ENCODE measurements at places on chromosomes 13 and 19.

- DNase-seq: no peak
Observed at GRCh38 chr19:13574933-13575332, 68.7 kb upstream of the CACNA1A start.

DNA sequence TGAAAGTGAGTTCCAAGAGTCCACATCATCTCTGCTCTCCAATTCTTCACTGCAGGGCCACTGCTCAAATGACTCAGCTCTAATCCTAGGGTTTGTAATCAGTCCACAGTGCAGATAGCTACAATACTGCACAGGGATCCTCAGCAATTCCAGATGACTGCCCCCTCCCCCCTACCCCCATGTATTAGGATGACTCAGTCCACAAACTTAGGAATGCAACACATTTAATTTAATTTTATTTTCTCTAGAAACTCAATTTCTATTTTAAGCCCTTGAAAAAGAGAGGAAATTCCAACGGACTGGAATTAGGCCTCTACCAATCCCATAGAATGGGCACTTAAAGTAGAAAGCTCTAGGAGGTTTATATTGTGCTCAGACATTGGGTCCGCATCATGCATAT is 173.8 kb upstream of the SOX21 start:
- DNase-seq: no peak

DNA sequence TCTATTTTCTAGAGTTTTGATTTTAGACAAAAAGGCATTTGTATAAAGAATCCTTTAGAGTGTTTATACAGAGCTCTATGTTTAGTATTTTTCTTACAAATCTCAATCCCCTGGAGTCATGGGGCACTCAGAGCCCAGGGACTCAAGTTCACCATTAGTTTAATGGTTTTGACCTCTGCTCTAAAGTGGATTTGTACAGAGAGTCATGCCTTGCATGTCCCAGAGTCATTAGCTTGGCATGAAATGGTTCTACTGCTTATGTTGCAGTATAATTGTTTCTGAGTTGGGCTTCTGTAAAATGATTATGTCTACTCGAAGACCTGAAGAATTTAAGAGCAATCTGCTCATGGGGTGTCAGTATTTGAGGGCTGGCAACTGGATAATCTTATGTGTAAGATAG is 406.2 kb downstream of the DLEU7 start:
- no peak for DNase-seq

GRCh38 chr13:97328222-97328790 is 105.7 kb upstream of the RAP2A start:
- no peak for DNase-seq

DNA sequence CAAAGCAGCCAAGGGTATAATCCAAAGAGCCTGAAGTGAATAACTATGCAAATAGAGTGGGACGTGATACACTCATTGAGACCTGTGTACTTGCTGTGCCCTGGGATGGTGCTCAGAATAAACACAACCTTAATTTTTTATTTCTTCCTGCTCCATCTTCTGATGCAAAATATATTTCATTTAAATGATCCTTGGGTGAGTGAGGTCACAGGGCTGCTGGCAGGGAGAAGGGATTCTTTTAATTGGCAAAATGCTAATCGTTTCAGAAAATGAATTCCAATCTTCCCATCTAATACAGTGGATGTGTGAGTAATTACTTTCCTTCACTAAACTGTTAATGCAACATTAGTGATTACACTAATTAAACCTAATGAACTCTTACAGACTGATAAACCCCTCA is 63.5 kb downstream of the SIAH3 start:
- no peak for DNase-seq

GRCh38 chr19:18491995-18492953 is 29.6 kb downstream of the ELL start:
- DNase-seq: no peak

- peak; percentile 34 for DNase-seq
Observed at GRCh38 chr13:77325371-77325980, 1.4 kb downstream of the MYCBP2 start.

- DNase-seq: no peak
Observed at GRCh38 chr13:85825454-85825853, 26.2 kb upstream of the SLITRK6 start.

DNA sequence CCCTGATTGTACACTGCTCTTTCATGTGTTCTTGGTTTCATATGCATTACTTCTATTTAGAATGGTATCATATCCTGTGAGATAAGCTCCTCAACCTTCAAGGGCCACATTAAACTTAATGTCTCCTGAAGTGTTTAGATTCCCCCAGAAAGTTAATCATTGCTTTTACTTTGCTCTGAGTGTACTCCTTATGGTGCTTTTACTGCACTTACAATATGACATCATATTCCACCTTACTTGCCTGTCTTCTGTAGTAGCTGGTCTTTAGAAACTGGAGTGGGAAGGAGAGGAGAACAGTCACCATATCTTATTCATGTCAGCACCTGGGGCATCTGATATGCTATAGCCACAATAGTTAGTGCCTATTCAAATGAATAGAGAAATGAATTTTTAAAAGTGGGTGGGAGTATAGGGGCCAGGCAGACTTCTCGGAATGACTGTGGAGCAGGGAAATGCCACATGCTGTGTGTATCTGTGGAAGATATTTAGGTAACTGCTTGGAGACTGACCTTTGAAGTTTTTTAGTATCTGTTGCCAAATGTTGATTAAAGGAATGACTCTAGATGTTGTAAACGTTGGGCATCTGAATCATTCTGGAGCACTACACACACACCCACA is 40.2 kb downstream of the SLAIN1 start:
- DNase-seq: peak; percentile 9

- DNase-seq: no peak
Observed at GRCh38 chr13:89748716-89749115, 1598.8 kb upstream of the MIR17HG start.

DNA sequence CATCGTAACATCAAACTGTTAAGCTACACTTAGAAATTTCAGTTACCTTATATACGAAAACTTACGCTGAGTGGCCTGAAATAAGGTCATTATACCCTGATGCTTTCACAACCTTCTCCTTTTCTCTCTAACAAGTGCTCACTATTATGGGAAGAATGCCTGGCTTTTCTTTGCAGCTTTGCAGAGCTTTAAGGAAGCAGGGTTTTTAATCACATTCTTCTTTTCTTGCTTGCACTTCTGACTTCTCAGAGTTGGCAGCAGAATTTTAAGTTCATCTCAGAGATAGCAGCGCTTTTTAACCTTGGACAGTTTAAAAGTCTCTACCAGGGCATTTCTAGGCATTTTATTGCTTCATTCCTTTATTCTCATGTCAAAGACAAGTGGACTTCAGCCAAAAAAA is 285.1 kb downstream of the SPRY2 start:
- DNase-seq: no peak

DNA sequence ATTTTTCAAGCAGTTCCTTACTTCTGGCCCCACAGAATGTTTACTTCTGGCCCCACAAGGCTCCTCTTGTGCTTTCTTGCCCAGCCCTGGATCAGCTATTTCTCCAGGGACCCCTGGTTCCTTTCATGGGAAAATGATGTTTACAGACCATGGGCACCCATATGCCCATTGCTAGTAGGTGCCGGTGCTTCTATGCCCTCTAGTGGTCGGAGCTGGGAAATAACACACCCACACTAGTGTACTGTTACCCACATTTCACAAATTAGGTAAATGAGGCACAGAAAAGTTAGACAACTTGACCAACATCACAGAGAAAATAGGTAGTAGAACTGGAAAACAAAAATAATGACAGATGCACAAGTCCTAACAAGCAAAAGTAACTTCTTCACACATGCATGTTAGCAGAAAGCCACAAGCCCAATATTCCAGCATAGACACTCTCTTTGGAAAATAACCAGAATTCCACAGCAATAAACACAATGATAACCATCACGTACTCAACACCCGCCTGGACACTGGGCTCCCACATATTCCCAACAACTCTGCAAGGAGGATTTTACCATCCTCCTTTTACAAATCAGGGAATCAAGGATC is 1.3 kb upstream of the CEACAM6 start:
- DNase-seq: peak; percentile 72

- DNase-seq: peak; percentile 29
Observed at GRCh38 chr19:54653181-54653809, 9.5 kb upstream of the LILRB4 start.

DNA sequence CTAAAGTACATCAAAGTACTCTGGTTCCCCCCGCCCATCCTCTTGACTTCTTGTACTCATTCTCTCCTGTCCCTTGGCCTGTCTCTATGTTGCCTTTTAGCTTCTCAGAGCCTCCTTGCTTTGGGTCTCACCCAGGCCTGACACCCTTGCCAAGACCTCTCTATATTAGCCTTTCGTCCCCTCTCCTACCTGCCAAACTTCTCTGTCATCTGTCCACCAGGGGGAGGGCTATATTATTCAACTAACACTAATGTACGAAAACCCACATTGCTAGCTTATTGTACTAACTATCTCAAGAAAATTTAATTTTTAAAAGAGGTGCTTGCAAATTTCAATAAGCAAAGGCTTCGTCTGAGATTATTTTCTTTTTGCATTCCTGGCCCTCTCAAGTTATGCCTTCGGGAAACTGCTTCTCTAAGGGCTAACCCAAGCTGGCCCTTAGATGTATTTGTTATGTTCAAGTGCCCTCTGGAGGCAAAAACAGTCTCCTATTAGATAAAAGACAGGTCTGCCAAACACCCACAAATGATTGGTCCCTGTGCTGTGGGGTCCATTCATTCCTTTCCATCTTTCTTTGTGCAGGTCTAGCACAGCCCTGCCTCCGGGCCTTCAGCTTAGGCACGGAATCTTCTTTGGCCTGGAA is 6.3 kb upstream of the MRPS31 start:
- DNase-seq: peak; percentile 70

GRCh38 chr13:101454767-101455166 is 2.3 kb downstream of the ITGBL1 start:
- DNase-seq: no peak

DNA sequence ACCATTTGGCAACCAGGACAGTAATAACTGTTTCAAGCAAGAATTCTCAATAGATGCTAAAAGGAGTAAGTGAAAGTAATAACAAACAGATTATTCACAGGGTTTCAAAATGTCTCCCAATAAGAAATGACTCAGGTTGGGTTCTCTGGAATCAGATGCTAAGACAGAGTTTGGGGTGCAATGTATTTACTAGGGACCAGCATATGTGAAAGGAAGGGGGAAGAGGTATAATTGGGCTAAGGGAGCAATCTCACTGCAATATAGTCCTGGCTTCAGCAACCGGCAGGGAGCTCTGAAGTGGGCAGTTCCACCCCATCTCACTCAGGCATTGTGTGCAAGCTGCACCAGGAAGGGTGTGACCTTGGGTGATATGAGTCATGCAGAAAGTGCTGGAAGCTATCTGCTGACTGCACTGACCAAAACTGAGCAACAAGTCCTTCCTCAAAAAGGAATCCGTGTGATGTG is 23.4 kb downstream of the ZDHHC20 start:
- peak; percentile 64 for DNase-seq

- DNase-seq: peak; percentile 32
Observed at GRCh38 chr19:41309180-41310032, 566 bp upstream of the CCDC97 start.

DNA sequence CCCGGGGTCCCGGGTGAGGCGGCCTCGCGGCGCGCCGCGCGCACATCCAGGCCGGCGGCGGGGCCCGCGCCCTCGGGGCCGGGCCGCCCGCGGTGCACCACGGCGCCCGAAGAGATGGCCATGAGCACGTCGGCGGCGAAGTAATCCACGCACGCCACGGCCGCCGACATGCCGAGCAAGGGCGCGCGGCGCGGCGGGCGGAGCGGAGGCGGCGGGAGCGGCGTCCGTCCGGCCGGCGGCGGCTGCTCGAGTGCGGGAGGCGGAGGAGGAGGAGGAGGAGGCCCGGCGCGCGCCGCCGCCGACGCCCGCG is at the start of gene KLF16:
Gene KLF16 (minus strand): TSS at position 252 of the 310 bp plus-strand sequence. CDS start 82 bp downstream, at position 170.
- no peak for DNase-seq

GRCh38 chr13:25738342-25739196 is 313.2 kb downstream of the SHISA2 start:
- DNase-seq: no peak

DNA sequence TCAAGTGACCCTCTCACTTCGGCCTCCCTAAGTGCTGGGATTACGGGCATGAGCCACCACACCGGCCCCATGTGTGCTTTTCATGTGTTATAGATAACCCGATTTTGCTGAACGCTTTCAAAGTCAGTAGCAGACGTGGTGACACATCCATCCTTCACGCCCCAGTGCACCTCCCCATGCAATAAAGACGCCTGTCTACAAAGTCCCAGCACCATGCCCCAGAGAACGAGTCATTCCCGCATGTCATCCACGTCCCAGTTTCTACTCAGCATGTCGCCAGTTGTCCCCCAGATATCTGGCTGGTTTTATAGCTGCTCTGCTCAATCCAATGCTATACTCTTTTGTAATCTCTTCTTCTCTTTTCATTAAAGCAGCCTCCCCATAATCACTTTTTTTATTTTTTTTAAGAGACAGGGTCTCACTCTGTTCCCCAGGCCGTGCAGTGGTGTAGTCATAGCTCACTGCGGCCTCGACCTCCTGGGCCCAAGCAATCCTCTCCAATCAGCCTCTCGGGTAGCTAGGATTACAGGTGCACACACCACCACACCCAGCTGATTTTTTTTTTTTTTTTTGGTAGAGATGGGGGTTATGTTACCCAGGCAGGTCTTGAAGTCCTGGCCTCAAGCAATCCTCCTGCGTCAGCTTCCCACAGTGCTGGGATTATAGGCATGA is 42.5 kb downstream of the DNM2 start:
- peak; percentile 37 for DNase-seq

DNA sequence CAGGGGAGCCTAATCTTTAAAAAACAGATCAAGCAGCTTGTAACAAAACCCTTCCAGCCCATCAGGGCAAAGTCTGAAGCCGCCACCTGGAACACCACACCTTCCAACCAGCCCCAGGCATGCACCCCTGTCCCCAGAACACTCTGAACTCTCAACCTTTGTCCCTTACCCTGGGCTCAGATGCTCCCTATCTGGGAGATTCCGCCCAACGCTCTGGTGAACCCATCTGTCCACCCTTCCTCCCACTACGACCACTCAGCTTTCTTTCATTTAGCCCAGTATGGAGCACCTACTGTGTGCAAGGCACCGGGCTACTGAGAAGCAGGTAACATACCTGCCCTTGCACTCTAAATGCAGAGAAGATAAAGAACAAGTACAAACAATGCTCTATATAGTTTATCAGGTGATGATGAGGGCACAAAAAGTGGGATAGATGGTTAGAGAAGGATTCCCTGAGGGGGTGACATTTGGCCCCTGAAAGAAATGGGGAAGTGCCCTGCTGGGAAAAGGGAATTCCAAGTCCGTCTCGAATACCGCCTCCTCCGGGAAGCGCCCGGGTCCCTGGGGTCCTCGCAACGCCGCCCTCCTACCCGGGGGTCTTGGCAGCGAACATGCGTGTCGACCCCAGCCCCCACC is 629 bp downstream of the PEPD start:
- no peak for DNase-seq

DNA sequence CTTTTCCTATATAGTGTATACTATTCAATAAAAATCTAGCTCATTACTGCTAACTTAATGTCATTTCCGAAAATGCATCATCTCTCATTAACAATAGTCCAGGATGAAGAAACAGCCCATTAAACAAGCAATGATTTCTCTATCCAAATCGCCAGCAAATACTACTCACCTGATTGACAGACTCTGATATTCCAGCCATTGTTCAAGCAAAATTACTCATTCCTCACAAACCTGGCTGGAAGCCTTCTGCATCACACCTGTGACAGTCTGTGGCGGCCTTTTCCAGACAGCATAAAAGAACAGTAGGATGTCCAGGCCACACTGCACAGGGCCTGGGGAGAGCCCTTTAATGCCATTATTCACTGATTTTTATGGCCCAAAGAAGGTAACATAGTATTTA is 115.9 kb downstream of the ABCC4 start:
- DNase-seq: no peak

All from activated CD4-positive, alpha-beta T cell treated with anti-CD3 and anti-CD28 coated beads, Interleukin-2, amount 50 U/mL, for 16 hours (primary cell).